ENCODE measurements at places on chromosomes 7 and 10.

GRCh38 chr7:117759950-117760640, 113.1 kb downstream of the CTTNBP2 start:
- no peak for DNase-seq

- no peak for DNase-seq
Measured at GRCh38 chr10:110168601-110169481, 38.6 kb upstream of the MXI1 start.

- DNase-seq: no peak
Measured at GRCh38 chr10:33215635-33216034, 118.8 kb downstream of the NRP1 start.

DNA sequence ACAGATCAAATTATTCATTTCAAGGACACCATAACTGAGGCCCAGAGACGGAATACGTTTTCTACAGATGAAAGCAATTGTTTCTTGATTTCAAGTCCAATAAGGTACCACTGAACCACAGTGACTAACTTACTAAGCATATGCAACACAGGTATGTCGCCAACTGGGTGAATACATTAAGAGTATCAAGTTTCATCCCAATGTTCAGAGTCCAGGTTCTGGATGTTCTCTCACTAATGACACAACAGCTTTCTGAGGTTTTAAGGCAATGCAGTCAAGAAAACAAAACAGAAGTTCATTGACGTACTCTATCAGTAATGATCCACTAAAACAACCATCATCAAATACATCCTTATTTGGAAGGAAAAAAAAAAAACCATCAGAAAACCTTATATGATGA, 35.8 kb downstream of the NSUN6 start:
- no peak for DNase-seq

DNA sequence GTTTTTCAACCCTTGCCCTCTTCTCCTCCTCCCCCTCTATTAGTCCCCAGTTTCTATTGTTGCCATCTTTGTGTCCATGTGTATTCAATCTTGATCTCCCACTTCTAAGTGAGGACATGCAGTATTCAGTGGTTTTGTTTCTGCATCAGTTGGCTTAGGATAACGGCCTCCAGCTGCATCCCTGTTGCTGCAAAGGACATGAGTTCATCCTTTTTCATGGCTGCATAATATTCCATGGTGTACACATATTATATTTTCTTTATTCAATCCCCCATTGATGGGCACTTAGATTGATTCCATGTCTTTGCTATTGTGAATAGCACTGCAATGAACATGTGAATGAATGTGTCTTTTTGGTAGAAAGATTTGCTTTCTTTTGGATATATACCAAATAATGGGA, 190.4 kb upstream of the LYZL1 start:
- no peak for DNase-seq

GRCh38 chr7:31910191-31910590, 160.0 kb downstream of the PDE1C start:
- DNase-seq: no peak

GRCh38 chr10:98376485-98376884, 38.5 kb downstream of the PYROXD2 start:
- DNase-seq: no peak

All from CD4-positive, alpha-beta T cell treated with Interleukin-12 subunit alpha and Interleukin-12 subunit beta, for 1 hour (primary cell).